DMS 273 treated with DMSO at 0.1 percent for 48 hours (cell line): ENCODE measurements at places on chromosomes 3 and 15.

DNA sequence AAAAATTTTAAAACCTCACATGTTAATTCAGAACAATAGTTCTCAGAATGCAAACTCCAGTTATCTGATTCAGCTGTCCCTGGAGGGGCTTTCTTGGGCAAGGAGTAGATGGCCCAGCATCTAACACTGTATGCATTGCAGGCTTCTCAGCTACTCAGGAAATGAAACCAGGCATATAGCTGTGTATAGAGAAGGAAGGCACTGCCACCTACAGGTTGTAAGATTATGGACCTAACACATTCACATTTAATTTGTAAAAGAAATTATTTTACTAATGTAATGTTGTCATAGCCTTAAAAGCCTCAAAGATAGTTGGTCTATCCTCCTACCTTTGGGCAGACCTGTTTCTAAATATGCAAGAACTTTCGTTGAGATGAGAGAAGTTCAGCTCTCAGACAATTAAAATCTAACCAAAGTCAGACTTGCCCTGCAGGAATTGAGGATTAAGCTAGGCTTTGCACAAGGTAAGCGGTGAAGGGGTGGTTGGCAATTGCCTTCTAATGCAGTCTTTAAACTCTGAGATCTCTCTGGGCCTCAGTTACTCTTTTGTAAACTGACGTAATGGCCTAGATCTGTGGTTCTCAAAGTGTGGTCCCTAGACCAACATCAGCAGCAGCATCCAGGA is 132.8 kb upstream of the SLC24A5 start:
- DNase-seq = peak; percentile 16

DNA sequence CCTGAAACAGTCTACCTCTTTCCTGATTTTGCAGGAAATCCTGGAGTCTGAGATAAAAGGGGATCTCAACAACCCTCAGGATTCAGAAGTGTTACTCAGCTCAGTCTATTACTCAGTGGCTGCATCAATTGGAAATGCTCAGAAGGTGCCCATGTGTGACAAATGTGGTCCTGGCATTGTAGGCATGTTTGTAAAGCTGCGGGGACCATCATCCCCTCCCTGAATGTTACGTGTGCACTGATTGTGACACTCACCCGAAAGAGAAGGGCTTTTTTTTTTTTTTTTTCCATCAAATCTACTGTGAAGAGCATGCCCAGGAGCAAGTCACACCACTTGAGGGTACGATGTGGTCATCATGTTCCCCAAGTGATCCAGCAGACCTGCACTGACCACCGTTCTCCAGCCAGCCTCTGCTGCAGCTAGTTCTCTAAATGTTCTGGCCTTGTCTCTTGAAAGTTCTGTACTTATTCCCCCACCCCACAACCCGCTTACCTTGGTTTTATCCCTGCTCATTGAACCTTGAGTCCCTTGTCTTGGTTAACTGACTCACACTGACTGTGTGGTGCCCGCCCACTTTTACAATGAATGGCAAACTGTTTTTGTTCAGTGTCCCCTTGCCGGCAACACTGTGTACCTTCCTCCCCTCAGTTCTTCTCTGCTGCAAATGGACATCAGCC is 19.8 kb downstream of the ST3GAL6 start:
- DNase-seq = no peak

DNA sequence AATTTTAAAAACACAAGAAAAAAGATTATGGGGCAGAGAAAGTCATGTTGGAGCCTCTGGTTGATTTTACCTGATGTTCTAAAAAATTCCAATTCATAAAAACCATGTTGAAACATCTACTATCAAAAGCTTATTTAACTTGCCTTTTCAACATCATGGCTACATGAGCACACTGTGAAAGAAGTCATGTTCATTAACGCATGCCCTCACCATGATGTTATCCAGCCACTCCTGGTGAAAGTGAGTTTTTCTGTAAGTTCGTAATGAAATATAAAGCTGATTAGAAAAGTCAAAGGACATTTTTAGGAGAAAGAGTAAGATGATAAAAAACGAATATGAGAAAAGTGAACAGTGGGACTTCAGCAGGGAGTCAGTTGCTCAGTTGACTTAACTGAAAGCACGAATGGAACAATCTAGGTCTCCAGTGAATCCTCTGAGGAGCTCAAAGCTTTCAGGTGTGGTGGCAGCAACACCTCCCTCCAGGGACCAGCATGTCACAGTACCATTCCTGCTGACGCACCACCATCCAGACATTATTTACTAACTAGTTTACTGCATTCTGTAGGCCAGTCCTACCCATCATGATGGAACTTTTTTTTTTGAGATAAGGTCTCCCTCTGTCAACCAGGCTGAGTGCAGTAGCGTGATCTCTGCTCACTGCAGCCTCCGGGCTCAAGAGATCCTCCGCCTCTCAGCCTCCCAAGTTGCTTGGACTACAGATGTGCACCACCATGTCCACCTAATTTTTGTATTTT is 95.2 kb downstream of the MEIS2 start:
- no peak for DNase-seq

GRCh38 chr3:44996556-44996969 is 20.5 kb downstream of the EXOSC7 start:
- DNase-seq = no peak

DNA sequence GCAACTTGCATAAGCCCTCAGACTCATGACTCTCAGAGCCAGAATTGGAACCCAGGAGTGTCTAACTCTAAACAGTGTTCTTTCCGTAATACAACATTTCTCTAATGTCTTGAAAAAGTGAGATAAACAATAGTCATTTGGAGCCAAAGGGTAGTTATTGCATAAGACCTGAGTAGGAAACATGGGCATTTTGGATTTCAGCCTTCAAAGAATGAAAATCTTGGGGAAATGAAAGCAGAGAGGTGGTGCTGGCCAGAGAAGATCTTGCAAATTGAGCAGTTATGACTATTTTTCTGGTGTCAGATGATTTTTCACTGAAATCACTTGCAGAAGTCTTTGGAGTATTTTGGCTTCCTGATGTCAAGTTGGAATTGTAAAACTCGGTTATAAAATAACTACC is 379.4 kb downstream of the DIPK2A start:
- DNase-seq = no peak

DNA sequence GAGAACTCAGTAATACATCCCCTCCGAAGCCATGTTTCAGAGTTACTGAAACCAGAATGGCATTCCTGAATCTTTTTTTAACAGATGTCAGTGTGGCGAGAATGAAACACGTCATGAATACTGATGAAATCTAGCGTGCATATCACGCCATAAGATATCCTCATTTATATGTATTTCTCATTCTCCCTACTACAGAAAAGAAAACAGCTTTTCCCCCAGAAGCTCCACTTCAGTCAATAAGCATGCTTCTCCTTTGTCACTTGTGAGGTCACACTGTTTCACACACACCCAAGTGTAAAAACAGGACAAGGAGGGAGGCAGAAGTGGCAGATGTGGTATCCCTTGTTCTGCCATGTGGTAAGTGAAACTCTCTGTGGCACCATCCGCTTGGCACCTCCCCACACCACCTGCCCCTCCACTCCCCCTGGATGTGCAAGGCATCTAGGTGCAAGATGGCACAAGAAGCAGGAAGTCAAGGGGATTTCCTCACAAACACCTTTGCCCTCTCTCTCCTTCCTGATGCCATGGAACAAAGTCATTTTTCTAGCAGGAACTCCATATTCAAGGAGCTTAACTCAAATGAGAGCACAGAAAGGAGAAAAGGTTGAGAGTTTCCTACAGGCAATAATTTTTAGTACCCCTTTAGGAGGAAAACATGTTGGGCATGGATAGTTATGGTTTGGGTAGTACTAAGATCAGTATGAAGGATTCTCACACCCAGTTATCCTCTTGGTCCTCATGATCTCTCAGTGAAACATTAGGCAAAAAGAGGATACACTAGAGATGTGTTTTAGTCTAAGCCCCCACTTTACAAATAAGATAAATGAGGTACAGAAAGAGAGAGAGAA is 47.5 kb upstream of the FRMD4B start:
- DNase-seq = peak; percentile 25

DNA sequence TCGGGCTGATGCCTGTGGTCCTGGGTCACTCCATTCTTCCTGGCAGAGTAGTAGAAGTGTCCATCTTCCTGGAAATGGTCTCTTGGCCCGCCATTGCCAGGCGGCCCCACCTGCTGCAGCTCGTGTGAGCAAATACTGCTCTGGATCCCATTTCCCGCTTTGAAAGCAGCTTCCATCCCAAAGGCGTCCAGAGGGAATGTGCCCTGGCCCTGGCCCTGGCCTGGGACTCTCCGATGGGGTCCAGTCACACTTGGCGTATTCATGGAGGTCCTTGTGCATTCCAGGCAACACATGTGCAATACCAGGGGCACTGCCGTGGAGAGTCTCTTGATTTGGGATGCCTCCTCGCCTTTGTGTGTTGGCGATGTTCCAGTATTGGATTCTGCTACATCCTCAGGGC is 111.1 kb downstream of the SNRPN start:
- DNase-seq = no peak

DNA sequence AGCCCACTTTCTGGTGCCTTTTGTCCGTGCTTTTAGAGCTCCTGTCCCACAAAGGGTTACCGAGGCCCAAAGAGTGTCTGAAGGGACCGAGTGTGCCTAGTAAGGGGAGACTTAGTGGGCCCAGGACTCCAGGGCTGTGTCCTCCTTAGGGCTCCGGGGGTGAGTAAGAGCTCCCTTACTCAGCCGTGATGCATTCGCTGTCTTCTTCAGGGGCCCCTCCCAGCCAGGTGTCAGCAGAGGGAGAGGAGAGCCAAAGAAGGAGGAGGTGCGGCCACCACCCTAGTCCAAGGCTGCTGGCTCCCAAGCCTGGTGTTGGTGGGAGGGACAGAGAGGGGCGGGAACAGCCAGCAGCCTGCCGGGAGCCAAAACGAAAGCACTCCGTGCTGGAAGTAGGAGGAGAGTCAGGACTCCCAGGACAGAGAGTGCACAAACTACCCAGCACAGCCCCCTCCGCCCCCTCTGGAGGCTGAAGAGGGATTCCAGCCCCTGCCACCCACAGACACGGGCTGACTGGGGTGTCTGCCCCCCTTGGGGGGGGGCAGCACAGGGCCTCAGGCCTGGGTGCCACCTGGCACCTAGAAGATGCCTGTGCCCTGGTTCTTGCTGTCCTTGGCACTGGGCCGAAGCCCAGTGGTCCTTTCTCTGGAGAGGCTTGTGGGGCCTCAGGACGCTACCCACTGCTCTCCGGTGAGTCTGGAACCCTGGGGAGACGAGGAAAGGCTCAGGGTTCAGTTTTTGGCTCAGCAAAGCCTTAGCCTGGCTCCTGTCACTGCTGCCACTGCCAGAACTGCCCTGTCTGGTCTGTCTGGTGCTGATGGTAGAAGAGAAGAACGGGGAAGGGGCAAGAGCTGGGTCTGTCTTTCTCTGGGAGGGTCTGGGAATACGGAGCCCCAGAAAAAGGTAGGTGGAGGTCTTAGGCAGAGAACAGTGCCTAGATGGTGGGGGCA is at the start of gene IL17RC:
IL17RC (plus strand) TSS at position 365 of the 947 bp plus-strand sequence; CDS start at position 583, 218 bp downstream.
- peak; percentile 89 for DNase-seq

DNA sequence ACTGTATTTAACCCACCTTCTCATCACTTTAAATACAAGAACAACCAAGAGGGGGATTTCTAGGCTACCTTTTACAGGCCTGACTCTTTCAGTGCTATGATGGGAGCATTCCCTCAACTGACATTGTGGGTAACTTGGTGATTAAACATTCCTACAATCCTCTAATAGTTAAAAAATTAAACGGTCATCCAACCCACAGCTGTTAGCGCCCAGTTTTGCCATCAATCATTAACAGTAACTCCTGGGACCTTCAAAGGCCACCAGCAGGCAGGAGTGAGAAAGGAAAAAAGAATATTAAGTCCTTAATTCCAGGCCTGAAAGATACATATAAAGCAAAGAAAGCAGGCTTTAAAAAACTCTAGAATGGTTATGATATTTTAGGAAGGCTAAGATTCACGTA is 512.1 kb downstream of the MAGI1 start:
- no peak for DNase-seq

DNA sequence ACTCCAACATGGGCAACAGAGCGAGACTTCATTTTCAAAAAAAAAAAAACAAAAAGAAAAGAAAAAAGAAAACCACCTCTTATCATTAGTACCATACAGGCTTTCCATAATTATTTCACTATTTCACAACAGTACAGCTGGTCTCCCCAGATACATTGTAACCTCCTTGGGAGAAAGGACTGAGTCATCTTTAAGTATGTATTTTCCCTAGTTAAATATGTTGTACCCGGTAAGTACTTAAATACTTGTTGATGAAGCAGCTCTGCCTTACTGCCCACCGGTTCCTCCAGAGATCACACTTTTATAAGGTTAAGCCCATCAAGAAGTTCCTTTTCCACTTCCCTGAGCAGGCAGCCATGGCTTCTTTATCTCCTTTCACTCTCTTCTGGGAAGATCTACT is 789.5 kb upstream of the CFAP20DC start:
- no peak for DNase-seq

DNA sequence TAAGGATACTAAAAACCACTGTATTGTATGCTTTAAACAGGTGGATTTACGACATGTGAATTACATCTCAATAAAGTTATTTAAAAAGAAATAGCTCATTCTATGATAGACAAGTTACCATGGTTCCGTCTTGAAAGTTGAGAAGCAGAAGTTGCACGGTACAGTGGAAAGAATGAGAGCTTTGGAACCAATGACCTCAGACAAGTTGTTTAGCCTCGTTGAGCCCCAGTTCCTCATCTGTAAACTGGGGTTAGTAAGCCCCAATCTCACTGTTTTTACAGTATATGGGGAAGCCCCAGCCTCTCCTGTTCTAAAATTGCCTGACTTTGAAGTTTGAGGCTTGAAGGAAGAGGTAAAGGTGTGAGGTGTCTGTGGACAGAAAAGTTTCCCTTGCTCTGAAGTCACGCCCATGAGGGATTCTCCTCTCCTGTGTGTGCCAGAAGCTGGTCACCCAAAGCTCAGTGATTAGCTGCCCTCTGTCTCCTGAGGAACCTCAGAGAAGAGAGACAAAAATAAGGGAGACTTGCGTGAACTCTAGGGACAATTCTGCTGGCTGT is 10.0 kb downstream of the CRYGS start:
- no peak for DNase-seq
